Pulmonary artery endothelial cell (primary cell): ENCODE measurements at places on chromosomes 7 and 10. TPM values are rescaled to one million over a fixed set of nuclear protein-coding genes. Genes with fewer than 3 reads are reported as not detected.

OR9A2 gene
- total RNA-seq = not detected in 2 replicates

ANAPC16 gene
- total RNA-seq = 48.9 and 59.8 TPM in 2 replicates

MYO3A gene
- total RNA-seq = not detected in 2 replicates

HYCC1 gene
- 58.8 and 106 TPM in 2 replicates for total RNA-seq

SPDYE1 gene
- total RNA-seq = not detected in 2 replicates
